Stimulated activated CD8-positive, alpha-beta memory T cell treated with anti-CD3 and anti-CD28 coated beads, Interleukin-7, amount 100 ng/mL, for 1 hour (primary cell): ENCODE measurements at places on chromosomes 1 and 21.

- no peak for DNase-seq
Observed at GRCh38 chr1:201764579-201764978, 64.4 kb upstream of the IPO9 start.

DNA sequence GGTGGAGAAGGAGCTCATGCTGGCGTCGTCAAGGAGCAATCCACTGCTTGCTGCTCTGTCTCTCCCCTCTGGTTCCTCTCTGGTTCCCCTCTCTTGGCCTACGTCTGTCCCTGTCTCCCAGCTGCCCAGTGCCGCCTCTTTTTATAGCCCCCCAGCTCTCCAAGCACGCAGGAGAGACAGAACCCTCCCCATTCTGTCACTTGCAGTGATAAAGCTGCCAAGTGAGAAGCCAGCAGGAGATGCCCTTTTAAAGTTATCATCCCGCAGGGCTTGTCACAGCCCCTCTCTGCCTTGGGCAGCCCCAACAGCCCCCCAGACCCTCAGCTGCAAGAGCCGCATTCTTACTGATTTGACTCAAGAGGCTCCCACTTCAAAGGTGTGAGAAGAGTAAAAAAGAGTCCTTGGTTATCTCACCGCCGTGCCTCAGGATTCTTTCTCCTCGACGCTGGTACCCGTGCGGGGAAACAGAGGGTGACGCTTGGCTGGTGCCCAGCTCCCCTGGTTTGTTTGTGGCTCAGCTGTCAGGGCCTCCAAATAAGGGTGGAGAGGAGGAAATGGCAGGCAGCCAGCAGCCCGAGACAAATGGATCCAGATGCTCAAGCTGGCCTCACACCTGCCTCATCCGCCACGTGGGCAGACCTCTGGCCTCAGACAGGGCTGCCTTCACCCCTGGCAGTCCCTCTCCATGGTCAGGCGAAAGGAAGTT, at the start of gene NPPA:
Gene NPPA (minus strand): TSS at position 117 of the 706 bp plus-strand sequence. CDS start 99 bp downstream, at position 18.
- no peak for DNase-seq

DNA sequence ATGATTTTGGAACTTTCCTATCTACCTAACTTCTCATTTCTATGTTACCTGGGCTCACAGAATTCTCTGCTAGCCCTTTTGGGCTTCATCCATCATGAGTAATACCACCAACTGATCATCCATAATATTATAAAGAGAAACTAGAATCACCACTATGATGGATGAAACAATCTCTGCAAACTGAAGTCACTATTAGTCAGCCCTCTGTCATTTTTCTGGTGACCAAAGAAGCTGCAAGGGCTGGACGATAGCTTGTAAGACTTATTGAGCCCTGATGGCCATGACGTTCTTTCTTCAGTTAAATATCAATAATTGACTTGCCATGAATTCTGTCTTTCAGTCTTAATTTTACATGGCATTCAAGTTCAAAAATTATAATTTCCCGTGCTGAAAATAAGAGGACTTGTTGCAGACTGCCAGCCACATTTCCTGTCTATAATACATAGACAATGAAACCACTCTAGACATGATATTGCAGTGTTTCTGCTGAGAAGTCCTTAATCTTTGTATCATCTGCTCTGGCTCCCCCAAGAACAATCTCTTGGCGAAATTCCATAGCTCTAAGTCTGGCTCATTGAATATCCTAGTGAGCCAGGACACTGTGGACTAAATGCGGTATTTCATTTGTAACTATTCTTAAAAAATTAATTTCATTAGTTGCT, 655.0 kb upstream of the CAMK1G start:
- no peak for DNase-seq

DNA sequence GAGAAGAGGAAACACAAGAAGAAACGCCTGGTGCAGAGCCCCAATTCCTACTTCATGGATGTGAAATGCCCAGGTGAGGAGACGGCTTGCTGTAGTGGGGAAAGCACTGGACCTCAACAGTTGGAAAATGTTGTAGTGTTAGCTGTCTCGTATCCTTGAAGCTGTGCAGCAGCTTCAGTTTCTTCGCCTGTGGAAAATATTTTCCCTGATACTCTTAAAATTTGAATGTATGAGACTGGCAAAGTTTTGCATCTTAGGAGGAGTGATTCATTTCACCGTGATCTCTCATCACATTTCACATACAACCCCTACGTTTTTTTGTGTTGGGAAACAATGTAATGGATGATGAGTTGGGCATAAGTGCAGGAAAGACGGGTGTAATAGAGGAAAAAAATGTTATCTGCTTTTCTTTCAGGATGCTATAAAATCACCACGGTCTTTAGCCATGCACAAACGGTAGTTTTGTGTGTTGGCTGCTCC, 629 bp downstream of the RPS27 start:
- DNase-seq = no peak

DNA sequence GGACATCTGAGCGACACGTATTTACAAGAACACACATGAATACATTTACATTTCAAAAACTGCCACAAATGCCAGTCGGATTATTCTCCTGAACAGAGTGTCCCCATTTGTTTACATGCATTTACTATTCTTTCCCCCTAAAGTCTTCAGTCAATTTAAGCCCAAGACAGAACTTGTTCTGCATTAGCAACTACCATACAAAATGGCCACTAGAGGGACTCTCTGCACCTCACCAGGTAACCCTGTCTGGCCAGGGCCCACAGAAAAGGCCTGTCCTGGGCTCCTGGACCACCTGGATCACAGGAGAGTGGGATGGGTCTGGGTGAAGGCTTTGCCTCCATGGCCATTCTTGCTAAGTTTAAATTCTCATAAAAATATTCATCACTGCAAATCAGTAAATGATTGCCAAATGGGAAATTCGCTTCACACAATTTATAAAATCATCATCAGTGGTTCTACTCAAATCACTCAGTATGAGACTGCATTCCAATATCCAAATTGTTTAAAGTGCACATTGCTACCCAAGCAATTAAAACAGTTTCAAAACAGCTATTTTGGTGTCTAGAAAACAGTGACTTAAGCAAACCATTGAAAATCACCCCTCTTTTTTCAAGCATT, 12.5 kb upstream of the GUCA2A start:
- no peak for DNase-seq

DNA sequence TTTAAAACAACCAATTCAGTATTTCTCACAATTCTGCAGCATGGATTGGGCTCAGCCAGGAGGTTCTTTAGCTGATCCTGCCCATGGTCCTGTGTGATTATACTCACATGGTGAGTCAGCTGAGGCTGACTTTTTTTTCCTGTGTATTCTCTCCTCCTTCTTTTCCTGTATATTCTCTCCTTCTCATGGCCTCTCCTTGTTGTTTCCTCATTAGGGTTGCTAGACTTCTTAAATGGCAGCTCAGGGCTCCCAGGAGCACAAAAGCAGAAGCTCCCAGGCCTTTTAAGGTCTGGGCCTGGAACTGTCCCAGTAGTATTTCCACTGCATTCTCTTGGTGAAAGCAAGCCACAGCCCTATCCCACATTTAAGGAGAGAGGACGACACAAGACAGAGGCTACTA, 26.8 kb downstream of the VANGL1 start:
- DNase-seq = no peak

- no peak for DNase-seq
Observed at GRCh38 chr1:20731057-20731991, 1.2 kb downstream of the SH2D5 start.

DNA sequence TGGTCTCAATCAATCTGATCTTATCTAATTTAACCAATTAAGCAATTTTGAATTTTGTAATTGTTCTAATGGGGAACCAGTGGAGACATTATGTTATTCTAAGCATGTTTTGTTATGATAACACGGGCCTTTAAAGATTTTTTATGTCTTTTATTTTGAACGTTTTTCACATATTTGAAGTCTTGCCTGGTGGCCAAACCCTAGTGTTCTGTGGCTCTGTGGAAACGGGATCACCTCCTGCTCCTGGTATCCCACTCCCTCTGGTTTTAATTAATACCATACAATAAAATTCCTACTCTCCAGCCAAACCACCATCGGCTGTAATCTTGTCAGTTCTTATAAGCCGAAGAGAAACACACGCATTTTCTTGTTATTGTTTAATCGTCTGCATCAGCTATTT, 22.9 kb upstream of the LMO4 start:
- DNase-seq = no peak
